DMS53 (cell line): ENCODE measurements at places on chromosomes 7 and 10.
A peak's percentile ranks its signal among the peaks of the same experiment; 100 is the strongest.

DNA sequence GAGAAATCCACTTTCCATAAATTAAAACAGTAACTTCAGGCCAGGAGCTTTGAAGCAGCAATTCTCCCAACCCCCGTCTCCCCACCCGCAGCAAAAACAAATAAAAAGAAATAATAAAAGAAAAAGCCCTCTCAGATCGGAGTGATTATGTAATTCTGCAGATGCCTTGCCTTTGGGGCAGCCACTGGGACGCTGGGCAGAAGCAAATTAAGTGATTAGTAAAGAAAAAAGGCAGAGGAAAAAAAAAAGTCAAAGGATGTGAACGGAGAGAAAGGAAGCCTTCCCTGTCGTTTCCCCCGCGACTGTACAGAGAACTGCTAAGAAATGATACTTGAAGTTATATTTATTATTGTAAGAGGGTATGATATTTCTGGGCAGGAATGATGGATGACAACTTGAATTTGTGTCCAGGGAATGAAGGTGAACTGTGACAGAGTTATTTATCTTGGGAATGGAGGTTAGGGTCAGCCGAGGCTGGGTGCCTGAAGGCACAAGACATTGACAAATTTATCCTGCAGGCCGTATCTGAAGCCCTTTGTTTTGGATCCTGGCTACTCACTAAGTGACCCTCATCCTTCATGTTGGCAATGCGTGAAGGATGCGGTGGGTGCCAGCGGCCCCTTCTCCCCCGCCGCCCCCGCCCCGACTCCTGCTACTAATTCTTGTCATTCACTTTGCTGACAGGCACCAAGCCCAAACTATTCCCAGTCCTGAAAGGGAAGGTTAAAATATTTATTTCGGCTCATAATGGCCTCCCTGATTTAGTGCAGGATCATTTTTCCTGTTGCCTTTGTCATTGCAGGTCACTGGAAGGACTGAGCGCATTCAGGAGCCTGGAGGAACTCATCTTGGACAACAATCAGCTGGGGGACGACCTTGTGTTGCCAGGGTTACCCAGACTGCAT lies 604.0 kb downstream of the LRMDA start:
- DNase-seq: peak; percentile 36

DNA sequence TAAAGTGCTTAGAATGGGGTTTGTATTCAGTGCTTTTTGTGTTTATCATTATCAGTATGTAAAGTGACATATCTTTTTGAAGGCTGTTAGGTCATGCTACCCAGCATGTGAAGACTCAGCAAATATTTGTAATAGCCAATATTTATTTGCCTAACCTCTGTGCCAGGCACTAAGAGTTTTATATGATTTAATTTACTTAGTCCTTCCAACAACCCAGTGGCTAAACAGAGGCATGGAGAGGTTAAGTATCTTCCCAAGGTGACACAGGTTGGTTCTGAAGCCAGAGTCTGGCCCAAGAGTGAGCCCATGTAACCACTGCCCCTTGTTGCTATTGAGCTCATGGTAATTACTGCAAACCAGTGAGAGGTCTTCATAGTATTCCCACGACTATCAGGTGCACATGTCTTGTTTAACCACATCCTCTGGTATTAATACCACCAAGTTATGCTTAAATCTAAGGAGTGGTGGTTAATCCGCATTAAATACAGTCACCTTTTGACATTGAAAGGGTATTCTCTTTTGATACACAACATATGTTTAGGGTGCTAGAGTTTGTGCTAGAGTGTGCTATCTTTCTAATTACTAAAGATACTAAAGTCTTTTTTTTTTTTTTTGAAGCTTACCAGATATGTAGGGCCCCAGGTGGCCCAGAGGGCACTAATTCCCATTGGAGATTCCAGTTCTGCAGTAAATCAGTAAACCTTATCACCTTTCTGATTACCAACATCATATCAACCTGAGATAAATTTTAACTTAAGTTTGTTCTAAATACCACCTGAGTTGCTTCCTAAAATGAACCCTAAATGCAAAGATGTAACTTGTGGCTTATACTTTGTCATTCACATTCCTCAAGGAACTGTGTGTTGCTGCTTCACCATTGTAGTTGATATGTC lies 2.9 kb downstream of the ADD3 start:
- DNase-seq: peak; percentile 65

DNA sequence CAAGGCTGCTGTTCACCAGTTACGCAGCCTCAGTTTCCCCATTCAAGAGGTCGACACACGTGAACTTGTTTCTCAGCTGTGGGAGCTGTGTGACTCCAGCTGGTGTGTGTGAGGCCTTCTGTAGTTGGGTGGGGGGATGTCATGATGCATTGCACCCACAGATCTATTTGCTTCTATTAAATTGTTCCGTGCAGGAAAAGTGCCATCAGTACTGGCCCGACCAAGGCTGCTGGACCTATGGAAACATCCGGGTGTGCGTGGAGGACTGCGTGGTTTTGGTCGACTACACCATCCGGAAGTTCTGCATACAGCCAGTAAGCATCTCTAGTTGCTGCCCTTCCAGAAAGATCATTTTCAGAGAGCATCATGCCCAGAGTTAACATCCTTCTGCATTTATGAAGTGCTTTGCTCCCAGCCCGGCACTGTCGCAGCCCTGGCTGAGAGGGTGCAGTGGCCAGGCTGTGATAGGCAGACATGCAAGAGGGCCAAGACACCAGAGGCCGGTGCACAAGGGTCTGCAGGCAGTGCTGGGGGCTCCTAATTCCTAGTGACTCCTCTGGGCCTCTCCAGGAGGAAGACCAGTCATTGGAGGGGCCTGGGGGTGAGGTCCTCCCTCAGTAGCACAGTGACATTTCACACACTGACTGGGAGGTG lies 60.2 kb downstream of the MKI67 start:
- DNase-seq: no peak

GRCh38 chr7:98199131-98199530 lies 12.1 kb upstream of the BHLHA15 start:
- no peak for DNase-seq

DNA sequence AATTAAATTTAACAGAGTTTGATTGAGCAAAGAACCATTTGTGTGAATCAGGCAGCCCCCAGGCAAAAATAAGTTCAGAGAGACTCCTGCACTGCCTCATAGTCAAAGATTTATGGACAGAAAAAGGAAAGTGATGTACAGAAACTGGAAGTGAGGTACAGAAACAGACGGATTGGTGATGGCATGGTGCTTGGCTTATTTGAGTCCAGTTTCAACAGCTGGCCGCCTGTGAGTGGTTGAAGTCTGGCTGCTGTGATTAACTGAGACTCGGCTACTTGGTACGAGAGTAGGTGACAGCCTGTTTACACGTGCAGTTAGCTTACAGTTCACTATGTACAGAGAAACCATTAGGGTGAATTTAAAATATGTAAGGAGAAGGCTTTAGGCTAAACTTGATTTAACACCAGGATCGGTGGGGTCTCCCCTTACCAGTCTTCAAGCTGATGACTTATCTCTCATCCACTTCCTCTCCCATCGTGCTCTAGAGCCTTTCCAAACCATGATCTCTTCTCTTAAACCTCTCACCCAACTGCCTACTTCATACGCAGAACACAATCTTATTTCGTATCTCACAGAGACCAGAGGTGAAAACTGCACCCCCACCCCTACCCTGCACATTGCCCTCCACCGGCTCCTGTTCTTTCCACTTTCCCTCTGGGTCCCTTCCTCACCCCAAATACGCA lies 5.0 kb upstream of the MSMB start:
- DNase-seq: peak; percentile 80

DNA sequence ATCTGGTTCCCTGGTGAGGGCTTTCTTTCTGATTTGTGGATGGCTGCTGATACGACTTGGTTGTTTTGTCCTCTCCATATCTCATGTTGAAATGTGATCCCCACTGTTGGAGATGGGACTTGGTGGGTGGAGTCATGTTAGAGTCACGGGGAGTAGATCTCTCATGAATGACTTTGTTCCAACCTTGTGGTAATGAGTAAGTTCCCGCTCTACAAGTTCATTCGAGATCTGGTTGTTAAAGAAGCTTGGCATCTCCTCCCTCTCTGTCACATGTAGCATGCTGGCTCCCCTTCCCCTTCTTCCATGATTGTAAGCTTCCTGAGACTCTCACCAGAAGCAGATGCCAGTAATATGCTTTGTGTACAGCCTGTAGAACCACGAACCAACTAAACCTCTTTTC lies 37.1 kb upstream of the NXPH1 start:
- DNase-seq: no peak

DNA sequence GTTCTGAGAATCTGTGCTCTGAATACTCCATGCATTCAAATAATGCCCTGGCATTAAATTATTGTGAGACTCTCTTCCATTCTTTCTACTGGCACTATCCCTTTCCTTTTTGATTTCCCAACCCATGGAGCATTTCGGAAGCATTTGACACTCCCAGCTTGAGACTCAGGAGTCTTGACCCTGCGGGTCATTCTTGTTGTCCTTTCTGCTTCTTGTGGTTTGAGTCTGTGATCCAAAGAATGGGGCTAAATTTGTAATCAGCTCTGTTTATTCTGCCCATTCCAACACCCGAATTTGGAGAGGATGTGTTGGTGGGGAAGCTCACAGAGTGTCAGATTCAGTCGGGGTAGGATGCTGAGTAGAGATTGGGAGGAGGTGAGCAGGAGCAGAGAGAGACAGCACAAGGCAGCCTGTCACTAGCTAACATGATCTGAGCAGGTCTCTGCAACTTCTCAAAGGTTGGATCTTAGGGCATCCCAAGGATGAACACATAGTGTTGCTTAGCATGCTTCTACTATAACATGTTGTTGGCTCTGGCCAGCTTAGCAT lies 80.4 kb upstream of the BMPER start:
- DNase-seq: no peak

GRCh38 chr10:125455431-125455830 lies 227.5 kb downstream of the TEX36 start:
- DNase-seq: peak; percentile 69

DNA sequence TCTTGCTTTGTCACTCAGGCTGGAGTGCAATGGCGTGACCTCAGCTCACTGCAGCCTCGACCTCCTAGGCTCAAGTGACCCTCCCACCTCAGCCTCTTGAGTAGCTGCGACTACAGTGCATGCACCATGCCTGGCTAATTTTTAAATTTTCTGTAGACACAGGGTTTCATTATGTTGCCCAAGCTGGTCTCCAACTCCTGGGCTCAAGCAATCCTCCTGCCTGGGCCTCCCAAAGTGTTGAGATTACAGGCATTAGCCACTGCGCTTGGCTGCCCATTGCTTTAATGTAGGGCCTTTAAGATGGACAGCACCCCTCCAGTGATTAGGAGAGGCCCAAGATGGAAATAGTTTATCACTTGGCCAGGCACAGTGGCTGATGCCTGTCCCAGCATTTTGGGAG lies 39.4 kb downstream of the NIPSNAP2 start:
- no peak for DNase-seq

DNA sequence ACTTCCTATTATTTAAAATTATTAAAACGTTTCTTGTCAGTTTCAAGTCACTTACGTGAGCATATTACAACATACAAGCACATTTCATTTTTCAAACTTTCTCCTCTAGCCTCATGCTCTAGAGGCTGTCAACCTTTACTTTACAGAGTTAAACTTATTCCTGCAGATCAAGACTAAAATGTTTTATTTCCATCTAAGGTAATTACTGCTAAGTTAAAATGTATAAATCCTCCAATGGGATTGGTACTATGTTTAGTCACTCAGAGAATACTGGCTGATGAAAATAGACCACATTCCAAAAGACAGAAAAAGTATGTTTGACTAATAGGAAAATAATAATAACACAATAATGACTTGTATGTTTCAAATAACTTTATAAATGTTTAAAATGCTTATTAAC lies 8.4 kb upstream of the TRDMT1 start:
- no peak for DNase-seq

DNA sequence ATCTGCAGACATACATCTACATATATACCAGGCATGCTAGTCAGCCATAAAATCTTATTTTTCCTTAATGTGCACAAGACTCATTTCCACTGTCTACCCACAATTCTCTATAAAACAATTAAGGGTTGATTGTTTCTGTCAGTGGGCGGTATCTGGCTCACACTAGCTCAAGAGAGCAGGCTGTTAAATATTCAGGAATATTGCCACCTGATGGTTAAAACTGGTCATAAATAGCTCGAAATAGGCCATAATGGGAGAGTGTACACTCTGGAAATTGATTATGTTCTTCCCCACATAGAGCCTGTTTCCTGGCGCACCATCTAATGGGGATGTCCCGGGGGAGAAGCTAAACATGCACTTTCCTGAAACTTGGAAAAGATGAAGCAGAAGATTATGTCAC lies 620.6 kb upstream of the ANKRD30A start:
- DNase-seq: no peak

- DNase-seq: no peak
These were observed 22.4 kb upstream of the CYTH3 start for GRCh38 chr7:6294839-6295238.

GRCh38 chr7:157442456-157442855 lies 105.7 kb downstream of the DNAJB6 start:
- DNase-seq: no peak

GRCh38 chr10:15222511-15222910 lies 54.0 kb upstream of the NMT2 start:
- no peak for DNase-seq

DNA sequence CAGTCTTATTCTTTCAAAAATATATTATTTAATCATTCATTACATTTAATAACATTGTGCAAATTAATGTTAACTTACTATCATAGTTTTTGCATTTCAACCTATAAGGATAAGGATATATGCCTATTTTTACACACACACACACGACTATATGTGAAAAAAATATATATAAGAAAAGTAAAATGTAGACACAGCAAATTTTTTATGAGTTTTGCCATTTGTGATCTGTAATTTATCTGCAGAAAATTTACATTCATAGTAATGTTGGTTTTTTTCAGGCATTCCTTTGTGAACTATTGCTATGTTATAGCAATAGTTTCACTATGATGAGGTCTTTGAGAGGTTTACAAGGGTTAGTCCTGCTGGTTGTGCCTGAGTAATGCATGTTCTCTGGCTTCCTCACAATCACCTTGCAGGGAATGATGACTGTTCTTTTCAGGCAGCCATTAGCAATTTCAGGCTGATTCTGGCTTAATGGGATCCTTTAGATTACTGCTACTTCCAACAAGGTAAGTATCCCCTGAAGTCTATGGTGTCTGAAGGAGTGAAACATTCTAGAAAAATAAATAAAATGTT lies 183.7 kb upstream of the CDK1 start:
- DNase-seq: peak; percentile 17

DNA sequence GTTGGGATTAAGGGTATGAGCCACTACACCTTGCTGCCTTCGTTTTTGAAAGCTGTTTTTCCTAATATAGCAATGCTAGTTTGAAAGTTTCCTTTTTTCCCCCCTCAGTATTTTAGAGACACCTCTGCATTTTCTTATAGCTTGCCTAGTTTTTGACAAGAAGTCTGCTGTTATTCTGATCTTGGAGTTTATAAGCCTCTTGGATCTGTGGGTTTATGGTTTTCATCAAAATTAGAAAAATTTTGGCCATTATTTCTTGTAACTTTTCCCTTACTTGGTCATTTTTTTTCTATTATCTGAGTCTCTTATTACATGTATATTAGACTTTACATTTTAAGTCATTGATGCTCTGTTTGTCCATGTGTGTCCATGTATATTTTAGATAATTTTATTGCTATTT lies 57.2 kb downstream of the SHOC2 start:
- DNase-seq: no peak

- no peak for DNase-seq
These were observed 83.2 kb downstream of the GATA3 start for GRCh38 chr10:8137726-8138125.

GRCh38 chr7:126937171-126937570 lies 315.6 kb downstream of the GRM8 start:
- DNase-seq: no peak

GRCh38 chr7:111401516-111401915 lies 160.8 kb downstream of the IMMP2L start:
- DNase-seq: no peak

GRCh38 chr7:104862719-104863118 lies 151.3 kb upstream of the KMT2E start:
- DNase-seq: peak; percentile 30

GRCh38 chr7:24963218-24963617 lies 16.8 kb downstream of the OSBPL3 start:
- DNase-seq: no peak
